ENCODE measurements at places on chromosomes 1 and 21.

- no peak for DNase-seq
Observed at GRCh38 chr21:22961258-22961657, 1963.0 kb downstream of the NCAM2 start.

- no peak for DNase-seq
Observed at GRCh38 chr1:228405979-228406228, 731 bp downstream of the TRIM11 start.

GRCh38 chr1:108779455-108779854 lies 33.0 kb downstream of the STXBP3 start:
- DNase-seq, result no peak

GRCh38 chr1:116130356-116130755 lies 19.2 kb downstream of the MAB21L3 start:
- no peak for DNase-seq

- no peak for DNase-seq
Observed at GRCh38 chr1:24481101-24481500, 21.5 kb upstream of the RCAN3 start.

- no peak for DNase-seq
Observed at GRCh38 chr1:160257411-160258015, 4.8 kb downstream of the DCAF8 start.

GRCh38 chr21:23471877-23472276 lies 2135.4 kb downstream of the MRPL39 start:
- no peak for DNase-seq

- DNase-seq, result peak; percentile 66
Observed at GRCh38 chr1:212967801-212968200, 17.5 kb downstream of the VASH2 start.

DNA sequence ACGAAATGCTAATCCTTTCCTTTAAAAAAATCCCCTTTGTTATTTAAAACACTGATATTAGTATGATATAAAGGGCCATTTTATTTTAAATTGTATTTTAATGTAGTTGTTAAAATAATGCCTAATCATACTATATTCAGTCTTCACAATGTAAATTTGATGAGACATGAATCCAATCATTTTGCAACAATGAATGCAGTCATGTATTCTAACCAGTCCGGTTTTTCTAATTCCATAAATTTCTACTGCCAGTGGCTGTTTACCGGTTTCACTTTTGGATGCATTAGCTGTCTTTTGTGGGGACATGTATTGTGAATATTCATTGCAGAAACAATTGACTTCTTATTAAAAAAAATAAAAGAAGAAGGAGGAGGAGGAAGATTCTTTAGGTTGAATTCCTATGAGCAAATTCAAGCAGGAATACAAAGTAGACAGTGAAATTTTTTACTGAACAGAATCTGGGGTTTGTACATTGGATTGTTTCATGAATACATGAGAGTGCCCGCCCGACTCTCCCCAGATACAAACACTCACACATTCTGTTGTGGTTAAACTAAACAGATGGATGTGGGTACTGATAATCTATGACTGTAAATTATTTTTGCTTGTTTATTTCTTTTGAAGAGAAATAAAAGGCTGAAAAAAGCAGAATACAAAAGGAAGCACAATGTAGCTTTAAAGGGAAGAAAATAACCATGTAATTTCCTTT lies 624.8 kb upstream of the PTBP2 start:
- no peak for DNase-seq

DNA sequence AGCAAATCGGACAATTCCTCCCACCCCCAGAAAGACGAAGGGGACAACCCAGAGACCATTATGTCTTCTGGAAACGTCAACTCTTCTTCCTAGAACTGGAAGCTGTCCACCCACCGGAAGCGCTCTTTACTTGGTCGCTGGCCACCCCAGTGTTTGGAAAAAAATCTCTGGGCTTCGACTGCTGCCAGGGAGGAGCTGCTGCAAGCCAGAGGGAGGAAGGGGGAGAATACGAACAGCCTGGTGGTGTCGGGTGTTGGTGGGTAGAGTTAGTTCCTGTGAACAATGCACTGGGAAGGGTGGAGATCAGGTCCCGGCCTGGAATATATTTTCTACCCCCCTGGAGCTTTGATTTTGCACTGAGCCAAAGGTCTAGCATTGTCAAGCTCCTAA lies 3.2 kb downstream of the S1PR1 start:
- no peak for DNase-seq

DNA sequence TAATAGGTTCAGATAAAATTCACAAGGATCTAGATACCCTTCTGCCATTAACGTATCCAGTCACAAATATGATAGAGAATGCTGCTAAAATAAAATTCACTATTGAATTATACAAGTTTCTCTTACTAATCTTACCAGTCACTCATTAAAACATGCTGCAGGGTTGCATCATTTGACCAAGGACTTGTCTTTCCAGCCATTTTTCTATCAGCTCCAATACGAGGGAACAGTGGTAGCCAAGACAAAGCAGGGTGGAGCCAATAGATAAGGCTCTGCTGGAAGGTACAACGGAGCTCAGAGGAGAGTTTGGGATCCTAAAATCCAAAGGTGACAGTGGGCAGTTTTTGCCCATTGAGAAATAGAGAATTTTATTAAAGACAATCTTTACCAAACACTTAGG lies 4.0 kb downstream of the DONSON start:
- DNase-seq, result no peak

DNA sequence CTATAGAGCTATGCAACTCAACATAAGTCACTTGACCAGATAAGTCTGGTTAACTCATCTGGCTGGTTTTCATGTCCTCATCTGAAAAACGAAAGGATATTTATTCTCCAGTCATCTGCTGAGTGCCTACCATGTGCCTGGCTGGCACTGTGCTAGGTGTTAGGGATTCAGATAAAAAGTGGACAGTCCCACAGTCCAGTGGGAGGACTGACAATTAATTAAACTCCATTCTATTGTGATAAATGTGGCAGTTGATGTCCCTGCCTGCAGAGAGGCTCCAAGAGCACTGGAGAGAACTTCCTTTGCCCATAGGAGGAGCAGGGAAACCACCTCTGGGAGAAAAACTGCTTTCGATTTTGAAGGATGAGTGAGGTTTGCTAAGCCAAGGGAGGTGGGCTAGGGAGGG lies 5.4 kb downstream of the NUAK2 start:
- DNase-seq, result no peak

DNA sequence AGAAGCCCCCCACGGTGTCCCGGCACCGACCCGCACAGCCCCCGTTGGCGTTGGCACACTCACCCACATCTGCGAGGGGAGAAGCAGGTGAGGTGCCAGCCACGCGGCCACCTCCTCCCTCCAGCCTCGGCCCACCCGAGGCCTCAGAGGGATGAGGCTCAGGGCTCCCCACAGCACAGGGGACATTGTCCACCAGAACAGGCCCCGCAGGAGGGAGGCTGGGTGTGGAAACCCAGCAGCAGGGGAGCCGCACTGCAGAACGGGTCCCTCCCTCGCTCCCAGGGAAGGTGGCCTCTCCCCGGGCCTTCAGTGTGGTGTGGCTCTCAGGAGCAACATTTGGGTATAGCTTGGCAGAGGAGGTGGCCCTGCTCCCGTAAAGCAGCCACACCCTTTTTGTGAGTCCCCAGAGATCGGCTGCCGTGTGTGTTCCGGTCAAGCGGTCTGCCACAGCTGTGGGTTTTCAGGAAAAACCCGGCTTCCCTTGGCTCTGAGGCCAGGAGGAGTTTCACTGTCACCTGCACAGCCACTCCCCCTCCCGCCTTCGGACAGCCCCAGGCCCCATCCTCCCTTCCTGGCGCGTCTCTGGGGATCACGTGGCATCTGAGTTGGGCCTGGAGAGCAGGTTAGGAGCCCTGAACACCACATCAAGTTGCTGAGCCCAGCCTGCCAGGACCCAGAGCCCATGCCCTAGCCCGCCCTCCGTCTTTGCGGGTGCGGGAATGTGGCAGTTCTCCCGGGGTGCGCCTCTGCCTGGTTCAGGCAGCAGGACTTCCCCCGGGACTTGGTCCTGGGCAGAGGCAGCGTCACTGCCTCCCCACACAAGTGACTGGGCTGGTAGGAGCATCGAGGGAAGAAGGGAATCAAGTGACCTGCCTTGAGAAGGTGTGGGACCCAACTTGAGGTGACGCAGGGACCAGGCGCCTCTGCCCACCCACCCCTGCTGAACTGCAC lies 64.0 kb downstream of the MEGF6 start:
- no peak for DNase-seq

DNA sequence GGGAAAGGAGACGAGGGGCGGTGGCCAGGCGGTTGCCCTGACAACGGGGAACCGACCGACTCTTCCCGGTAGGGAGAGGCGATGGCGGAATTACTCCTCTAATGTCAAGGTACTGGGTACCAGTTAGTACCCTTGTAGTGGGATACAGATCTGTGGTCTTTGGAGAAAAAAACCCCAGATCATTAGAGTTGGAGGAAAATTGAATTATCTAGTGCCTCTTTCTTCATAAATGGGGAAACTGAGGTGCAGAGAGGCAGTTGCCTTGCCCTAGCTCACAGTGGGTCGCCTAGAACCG lies 545 bp upstream of the PEF1 start:
- no peak for DNase-seq

GRCh38 chr1:205442051-205442725 lies 13.7 kb downstream of the BLACAT1 start:
- DNase-seq, result no peak

DNA sequence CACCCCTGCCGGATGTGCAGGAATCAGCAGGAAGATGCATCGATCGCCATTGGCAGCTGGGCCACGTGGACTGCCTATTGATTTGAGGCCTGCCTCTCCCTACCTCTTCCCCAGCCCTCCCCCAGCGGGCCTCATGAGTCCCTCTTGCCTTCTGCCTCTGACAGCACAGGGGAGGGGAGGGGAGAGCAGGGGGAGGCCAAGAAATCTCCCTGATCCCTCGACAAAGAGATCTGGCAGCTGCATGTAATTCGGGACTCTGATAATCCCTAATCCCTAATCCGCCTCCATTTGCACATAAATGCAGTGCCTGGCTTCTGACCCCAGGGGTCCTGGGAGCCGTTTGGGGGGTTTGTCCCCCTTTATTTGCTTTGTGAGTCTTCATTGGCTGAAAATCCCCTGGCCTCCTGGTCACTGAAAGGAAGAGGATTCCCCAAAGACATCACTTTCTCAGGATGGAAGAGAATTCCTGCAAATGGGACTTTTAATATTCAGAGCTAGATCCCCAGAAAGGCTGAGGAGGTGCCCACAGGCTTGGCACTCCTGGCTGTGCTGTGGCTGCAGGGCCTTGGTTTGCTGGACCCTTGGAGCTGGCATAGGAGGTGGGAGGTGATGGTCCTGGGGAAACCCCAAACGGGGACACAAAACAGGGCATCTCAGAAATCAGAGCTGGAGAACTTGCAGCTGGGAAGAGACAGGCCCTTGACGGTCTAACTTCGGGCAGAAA lies 239.4 kb upstream of the POU3F1 start:
- no peak for DNase-seq

DNA sequence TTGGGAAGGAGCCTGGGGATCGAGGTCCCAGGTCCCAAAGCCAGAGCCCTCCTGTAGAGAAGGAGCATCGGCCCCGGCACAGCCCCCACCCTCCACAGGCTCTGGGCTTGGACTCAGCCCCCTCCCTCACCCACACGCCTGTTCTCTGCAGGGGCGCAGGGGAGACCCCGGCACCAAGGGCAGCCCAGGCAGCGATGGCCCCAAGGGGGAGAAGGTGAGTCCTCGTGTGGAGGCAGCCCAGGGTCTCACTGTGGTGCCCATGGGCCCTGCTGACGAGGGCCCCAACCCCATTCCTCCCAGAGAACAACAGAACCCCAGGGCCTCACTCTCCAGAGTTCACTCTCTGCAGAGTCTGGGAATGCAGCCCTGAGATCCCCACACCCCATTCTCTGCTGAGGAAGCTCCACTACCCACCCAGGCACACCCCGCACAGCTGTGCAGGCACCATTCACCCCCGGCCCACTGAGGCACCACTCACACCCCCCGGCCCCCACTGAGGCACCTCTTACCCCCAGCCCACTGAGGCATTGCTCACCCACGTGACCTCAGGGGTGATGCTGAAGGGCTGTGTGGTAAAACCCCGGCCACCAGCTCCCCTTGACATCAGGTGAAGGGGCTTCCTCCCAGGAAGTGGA lies 21.8 kb downstream of the COL6A2 start:
- DNase-seq, result no peak

GRCh38 chr1:65141394-65141793 lies 6.6 kb upstream of the AK4 start:
- DNase-seq, result peak; percentile 69

GRCh38 chr1:33524586-33524985 lies 52.1 kb downstream of the ZSCAN20 start:
- DNase-seq, result no peak

- no peak for DNase-seq
Observed at GRCh38 chr21:44325386-44326271, 13.6 kb downstream of the CFAP410 start.

DNA sequence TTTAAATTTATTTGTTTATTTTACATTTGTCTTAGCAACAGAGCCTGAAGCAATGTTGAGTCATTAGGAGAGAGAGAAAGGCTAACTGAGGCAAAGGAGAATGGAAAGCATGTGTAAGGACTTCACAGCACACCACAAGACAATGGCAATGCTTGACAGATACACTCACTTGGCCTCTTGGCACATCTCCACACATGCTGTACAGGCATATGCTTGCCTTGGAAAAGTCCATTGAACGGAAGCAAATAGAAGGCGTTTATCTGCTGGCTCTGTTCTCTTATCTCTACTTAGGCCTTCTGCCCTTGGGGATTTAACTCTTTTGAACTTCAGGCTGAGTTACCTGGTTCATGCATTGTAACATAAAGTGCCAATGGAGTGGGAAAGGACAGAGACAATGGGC lies 262.2 kb upstream of the POU3F1 start:
- no peak for DNase-seq

DNA sequence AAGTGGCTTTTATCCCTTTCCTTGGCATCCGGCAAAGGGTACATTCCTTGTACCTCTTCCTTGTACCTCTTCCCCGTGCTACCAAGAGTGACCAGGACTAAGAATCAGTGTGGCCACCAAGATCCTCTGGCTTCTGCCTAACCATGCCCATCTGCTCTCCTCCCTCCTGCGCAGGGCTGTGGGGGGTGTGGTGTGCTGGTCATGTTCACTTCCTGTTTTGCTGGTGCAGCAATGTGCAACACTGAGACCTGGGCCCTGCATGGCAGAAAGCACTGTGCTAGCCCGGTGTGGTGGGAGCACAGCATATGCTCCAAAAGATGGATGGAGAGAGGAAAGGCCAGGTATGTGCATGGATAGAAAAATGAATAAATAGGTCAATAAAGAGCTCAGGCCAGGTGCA lies 33.3 kb upstream of the TENT5C start:
- DNase-seq, result no peak

DNA sequence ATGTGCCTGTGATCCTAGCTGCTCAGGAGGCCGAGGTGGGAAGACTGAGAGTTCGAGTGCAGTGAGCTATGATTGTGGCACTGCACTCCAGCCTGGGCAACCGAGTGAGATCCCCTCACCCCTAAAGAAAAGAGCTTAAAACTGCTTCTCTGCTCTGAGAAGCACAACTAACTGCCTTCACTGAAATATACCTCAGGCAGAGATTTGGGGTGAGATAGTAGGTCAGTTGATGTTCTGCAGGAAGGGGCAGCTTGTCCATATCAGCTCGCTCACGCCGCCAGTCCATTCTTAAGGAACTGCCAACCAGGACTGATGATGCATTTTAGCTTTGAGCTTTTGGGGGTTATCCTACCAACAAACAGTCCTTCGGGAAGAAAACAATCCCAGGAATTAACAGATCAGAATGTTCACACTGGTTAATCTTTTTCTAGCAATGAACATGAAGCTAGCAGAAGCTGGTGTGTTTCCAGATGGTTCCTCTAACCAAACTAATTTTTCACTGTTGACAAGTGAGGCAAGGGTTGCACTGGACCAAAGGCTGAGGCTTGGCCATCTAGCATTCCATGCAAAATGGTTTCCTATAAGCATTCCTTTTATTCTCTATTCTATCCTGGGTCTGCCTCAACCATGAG lies 31.6 kb downstream of the LHX4 start:
- DNase-seq, result no peak

GRCh38 chr1:231372501-231372900 lies 34.4 kb downstream of the SPRTN start:
- no peak for DNase-seq

Data from EL (cell line).